ENCODE measurements at places on chromosomes 13 and 19.

GRCh38 chr13:83344518-83344917, 537.8 kb downstream of the SLITRK1 start:
- DNase-seq = no peak

- no peak for DNase-seq
Observed at GRCh38 chr19:8457827-8458226, 13.1 kb downstream of the HNRNPM start.

DNA sequence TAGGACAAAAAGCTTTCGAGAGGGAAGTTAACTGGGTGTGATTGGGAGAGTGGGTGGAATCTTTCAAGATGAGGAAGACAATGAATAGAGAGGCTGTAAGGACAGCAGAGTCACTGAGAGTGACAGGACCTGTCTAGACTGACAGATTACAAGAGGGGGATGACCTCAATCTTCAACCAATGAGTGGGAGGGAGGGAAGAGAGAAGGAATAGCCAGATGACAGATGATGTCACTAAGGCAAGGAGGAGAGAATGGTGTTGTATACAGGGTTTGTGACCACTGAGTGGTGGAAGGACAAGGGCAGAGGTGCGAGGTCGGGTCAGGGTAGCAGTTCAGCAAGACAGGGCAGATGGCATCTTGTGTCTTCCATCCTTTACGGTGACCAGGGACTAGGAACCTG, 5.8 kb upstream of the ILF3 start:
- DNase-seq = no peak

GRCh38 chr13:60397704-60398378, 821 bp downstream of the TDRD3 start:
- DNase-seq = peak; percentile 63

- no peak for DNase-seq
Observed at GRCh38 chr19:31572976-31573298, 223.7 kb upstream of the TSHZ3 start.

DNA sequence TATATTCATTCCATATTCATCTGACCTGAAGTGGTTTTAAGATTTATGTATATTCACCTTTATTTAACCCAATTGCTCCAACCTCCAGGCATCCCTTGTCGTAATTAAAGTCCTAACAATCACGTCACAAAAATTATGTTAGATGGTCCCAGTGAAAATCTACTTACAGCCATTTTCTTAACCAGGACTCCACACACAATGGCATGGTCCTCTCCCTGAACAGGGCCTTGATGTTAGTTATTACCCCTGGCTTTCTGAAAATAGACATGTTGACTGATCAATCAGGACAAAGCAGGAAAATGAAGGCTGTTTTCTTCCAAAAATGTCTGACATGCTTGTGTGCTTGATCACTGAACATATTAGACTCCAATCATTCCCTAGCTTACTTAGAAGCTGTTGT, 542.7 kb upstream of the SLITRK5 start:
- no peak for DNase-seq

DNA sequence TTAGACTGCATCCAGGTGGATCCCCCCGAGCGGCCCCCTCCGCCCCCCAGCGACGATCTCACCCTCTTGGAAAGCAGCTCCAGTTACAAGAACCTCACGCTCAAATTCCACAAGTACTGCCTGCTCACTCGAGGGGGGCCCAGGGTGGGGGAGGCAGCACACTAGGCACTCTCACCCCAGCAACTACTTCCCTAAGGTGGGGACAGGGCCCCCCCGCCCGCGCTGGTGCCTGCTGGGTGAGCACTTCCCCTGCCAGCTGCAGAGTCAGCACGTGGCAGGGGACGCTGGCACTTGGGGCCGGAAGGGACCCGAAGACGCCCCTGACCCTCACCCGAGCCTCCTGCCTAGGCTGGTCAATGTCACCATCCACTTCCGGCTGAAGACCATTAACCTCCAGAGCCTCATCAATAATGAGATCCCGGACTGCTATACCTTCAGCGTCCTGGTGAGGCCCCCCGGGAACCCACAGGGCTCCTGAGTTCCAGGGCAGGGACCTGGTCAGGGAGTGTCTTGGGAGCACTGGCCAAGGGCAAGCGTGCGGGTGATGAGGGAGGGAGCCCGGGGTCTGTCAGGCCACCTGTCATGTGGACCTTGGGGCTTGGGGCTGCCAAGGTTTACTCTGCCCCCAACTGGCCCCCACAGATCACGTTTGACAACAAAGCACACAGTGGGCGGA, 5.2 kb downstream of the MCOLN1 start:
- DNase-seq = no peak

GRCh38 chr13:46113596-46113995, 8.8 kb upstream of the CPB2 start:
- DNase-seq = peak; percentile 30

- DNase-seq = peak; percentile 26
Observed at GRCh38 chr13:49366841-49367240, 77.0 kb downstream of the CAB39L start.

DNA sequence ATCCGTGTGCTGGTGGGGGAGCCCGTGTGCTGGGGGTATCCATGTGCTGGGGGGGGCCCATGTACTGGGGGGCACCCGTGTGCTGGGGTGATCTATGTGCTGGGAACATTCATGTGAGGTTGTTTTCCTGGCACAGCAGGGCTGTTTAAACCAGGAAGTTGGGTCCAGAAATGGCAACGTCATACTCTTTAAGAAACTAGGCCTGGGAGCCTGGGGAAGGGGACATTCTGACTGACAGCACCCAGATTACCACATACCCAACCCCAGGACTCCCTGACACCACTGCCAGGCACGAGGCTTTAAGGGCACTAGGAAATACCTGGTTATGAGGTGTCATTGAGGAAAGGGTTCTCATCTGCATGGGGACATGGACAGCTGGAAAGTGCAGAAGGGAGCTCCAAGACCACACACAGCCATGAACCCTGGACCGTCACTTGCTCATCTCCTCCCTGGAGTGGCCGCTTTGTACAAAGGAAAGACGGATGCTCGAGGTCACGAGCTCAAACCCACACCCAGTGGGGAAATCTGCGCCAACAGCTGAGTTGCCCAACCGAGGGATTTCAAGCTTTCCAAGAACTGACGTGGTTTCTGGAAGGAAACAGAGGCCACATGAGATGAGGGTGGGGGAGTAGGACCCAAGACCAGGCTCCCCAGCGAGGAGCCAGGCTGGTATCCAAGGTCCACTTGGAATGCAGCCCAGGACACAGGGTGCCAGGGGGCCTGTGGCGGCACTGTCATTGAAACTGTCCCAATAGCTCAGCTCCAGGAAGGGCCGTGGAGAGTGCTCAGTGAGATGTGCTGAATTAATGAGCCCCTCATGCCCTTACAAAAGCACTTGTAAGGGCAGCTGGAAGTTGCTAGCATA, 40.9 kb downstream of the RAB20 start:
- peak; percentile 86 for DNase-seq

GRCh38 chr13:77620138-77620537, 77.3 kb upstream of the SLAIN1 start:
- DNase-seq = no peak

DNA sequence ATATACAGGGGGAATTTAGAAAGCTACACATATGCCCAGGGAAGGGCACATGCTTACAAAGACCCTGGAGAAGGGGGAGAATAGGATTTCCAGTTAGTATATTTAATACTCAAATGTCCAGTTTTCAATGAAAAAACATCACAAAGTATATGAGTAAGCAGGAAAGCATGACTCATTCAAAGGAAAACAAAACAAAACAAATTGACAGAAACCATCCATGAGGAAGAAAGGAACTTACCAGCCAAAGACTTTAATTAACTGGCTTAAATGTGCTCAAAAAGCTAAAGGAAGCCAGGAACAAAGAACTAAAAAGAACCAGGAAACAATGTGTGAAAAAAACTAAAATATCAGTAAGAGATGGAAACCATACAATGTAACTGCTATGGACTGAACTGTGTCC, 716.2 kb upstream of the ARGLU1 start:
- DNase-seq = peak; percentile 46

GRCh38 chr13:22061806-22062391, 391.0 kb downstream of the FGF9 start:
- DNase-seq = no peak

DNA sequence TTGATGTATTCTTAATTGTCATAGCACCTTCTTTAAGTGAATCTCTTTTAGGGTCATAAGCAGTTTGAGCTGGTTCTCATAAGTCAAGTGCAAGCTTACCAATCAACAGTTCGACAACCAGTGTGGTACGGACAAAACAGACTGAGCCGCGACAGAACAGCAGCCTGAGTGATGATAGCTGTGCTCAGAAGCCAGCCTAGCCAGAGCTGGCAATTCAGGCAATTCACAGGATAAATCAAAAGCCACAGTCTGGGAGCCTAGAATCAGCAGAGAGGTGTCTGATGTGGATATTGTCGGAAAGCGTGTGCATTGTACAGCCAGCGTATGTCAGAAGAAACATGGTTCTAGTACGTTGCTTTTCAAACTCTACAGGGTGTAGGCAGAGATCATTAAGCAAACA, 14.9 kb downstream of the UBE2L5 start:
- DNase-seq = no peak

GRCh38 chr19:39970425-39970674, 615 bp upstream of the PSMC4 start:
- no peak for DNase-seq

DNA sequence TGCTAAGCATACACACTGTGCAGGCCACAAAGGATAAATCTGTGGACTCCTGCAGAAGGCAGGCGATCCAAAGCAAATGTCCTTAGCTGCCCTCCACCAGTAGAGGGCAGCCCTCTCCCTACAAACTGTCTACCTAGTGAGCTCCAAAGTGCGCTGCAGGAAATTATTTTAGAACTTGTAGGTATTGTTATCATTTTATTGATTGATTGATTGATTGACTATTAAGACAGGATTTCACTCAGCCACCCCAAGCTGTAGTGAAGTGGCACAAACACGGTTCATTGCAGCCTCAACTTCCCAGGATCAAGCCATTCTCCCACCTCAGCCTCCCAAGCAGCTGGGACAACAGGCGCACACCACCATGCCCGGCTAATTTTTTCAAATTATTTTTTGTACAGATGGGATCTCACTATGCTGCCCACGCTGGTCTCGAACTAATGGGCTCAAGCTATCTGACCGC, 37.3 kb downstream of the RNF6 start:
- DNase-seq = peak; percentile 73

DNA sequence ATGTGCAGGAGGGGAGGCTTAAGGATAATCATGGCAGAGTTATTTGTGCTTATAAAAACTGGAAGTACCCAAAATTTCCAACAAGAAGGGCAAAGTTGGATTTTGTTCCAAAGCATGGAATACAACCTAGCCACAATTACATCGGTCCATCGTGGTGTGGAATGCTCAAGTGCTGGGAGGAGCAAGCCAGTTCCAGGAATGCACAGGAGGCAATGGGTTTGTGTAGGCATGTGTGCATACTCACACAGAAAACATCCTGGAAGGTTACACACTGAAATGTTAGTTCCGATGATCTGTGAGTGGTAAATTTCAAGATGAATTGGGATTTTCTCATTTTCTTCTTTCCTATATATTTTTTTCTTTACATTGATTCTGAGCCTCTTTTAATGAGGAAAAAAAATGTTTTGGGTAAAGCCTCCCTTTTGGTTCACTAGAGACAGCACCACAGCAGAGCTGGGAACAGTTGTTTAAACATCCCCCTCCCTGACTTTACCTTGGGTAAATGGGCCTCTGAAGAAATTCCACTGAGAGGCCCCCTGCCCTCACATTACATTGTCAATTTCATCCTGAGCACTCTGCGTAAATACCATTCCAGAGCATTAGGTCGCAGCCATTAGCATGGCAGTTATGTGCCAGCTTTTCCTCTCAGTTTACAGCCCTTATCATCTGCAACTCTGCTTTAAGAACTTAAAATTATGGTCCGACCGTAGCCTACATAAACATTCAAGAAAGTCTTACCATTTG, 122.0 kb downstream of the UQCRFS1 start:
- no peak for DNase-seq

DNA sequence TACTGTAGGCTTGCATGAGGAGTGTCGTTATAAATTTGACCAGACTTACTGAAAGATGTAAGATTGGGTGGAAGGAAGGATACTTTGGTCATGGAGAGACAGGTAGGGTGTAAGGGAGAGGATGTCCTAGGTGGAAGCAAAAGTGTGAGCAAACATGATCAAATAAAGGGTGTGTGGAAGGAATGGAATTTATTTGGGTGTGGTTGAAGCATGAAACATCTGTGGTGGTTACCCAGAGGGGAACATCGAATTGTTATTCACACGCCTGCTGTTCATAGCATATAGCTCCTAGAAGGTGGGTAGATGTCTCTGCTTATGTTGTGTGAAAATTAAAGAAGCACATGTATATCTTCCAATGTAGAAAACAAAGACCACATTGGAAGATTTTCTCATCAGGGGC, 157.7 kb downstream of the ATP8A2 start:
- DNase-seq = no peak

GRCh38 chr13:101955764-101956163, 446.1 kb downstream of the FGF14 start:
- no peak for DNase-seq

- no peak for DNase-seq
Observed at GRCh38 chr19:40704491-40705361, 12.0 kb downstream of the COQ8B start.
